Activated CD4-positive, alpha-beta T cell treated with anti-CD3 and anti-CD28 coated beads, Interleukin-2, amount 10 ng/mL, durations not matched to agents 7 days and 5 days (primary cell): ENCODE measurements at places on chromosomes 3 and 15. TPM values are rescaled to one million over a fixed set of nuclear protein-coding genes. Genes with fewer than 3 reads are reported as not detected.

DET1 gene
- total RNA-seq = 4.9 TPM

- no peak overlapping the region for H3K4me3 ChIP-seq
- peaks cover 23% of the 10 kb centered on the region for H3K27me3 ChIP-seq
- no peak for DNase-seq
- peaks cover 8% of the 10 kb centered on the region for H3K4me1 ChIP-seq
- H3K36me3 ChIP-seq = no peaks in the 10 kb centered on the region
These were observed 57.1 kb upstream of the CHRNA7 start for GRCh38 chr15:31973197-31973596.

LEKR1 gene
- total RNA-seq = 0.47 TPM

- H3K4me1 ChIP-seq = peaks cover 4% of the 10 kb centered on the region
- no peaks in the 10 kb centered on the region for H3K36me3 ChIP-seq
- peak within 1 kb of the TSS; percentile 54 for H3K4me3 ChIP-seq
- H3K27me3 ChIP-seq = peaks cover 64% of the 10 kb centered on the region
These were observed at the start of gene ITGB5 for GRCh38 chr3:124887177-124887931. TSS of gene ITGB5 (minus strand) at chr3:124887365. CDS start at chr3:124887000, 365 bp downstream.

GRCh38 chr3:45249391-45249790 lies 23.3 kb upstream of the TMEM158 start:
- no peak for DNase-seq
- H3K4me3 ChIP-seq = no peak overlapping the region
- H3K27ac ChIP-seq = no peak overlapping the region

GRCh38 chr3:111963424-111963823 lies 15.4 kb upstream of the ABHD10 start:
- H3K4me1 ChIP-seq = peaks cover 8% of the 10 kb centered on the region
- H3K27ac ChIP-seq = no peak overlapping the region
- no peak overlapping the region for H3K4me3 ChIP-seq
- DNase-seq = no peak
- no peaks in the 10 kb centered on the region for H3K27me3 ChIP-seq

GRCh38 chr3:142998439-142998838 lies 2.9 kb upstream of the U2SURP start:
- no peak overlapping the region for H3K27ac ChIP-seq
- peaks cover 4% of the 10 kb centered on the region for H3K36me3 ChIP-seq
- H3K27me3 ChIP-seq = peaks cover 9% of the 10 kb centered on the region

- H3K27me3 ChIP-seq = no peaks in the 10 kb centered on the region
- H3K27ac ChIP-seq = no peak overlapping the region
- H3K36me3 ChIP-seq = no peaks in the 10 kb centered on the region
- no peak overlapping the region for H3K4me3 ChIP-seq
- H3K4me1 ChIP-seq = no peaks in the 10 kb centered on the region
These were observed 804.6 kb downstream of the EPHA3 start for GRCh38 chr3:89912031-89912430.

- DNase-seq = no peak
- H3K27me3 ChIP-seq = peaks cover 7% of the 10 kb centered on the region
- peaks cover 31% of the 10 kb centered on the region for H3K4me1 ChIP-seq
- peaks cover 17% of the 10 kb centered on the region for H3K36me3 ChIP-seq
- peak overlapping the region; percentile 96 for H3K4me3 ChIP-seq
These were observed 272 bp upstream of the SRPRB start for GRCh38 chr3:133805384-133805701.

- H3K4me3 ChIP-seq = no peak overlapping the region
- no peak for DNase-seq
- H3K27me3 ChIP-seq = peaks cover 2% of the 10 kb centered on the region
- H3K36me3 ChIP-seq = no peaks in the 10 kb centered on the region
- H3K27ac ChIP-seq = no peak overlapping the region
These were observed 217.0 kb upstream of the LRIG1 start for GRCh38 chr3:66717806-66718205.

GRCh38 chr3:27293939-27294338 lies 75.2 kb downstream of the NEK10 start:
- H3K4me3 ChIP-seq = no peak overlapping the region
- DNase-seq = no peak
- no peaks in the 10 kb centered on the region for H3K36me3 ChIP-seq
- H3K27me3 ChIP-seq = no peaks in the 10 kb centered on the region
- H3K27ac ChIP-seq = no peak overlapping the region

FSTL1 gene
- 0.37 TPM for total RNA-seq

LRRIQ4 gene
- not detected for total RNA-seq

GRCh38 chr3:99172736-99173657 lies 271.5 kb upstream of the DCBLD2 start:
- peaks cover 2% of the 10 kb centered on the region for H3K27me3 ChIP-seq
- no peak overlapping the region for H3K27ac ChIP-seq
- DNase-seq = peak; percentile 56
- no peak overlapping the region for H3K4me3 ChIP-seq

DNA sequence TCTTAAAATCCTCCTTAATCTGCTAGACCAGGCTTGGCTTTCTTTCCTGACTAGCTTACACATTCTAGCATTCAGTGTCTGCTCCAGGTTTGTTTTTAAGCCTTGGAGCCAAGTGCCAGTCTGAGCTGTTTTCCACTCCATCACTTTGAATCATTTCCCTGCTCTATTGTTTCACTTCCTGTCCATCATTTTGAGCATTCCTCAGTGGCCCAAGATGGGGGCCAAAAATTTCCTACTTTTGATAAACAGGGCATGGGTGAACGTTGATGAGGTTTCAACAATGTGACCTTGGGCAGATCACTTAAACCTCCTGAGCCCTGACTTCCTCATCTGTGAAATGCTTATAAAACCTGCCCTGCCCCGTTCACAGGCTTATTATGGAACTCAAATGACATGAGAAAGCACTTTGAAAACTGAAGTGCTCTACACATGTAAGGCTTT lies 4.4 kb downstream of the CYP19A1 start:
- DNase-seq = no peak
- H3K27ac ChIP-seq = no peak overlapping the region
- no peak overlapping the region for H3K4me3 ChIP-seq
- H3K36me3 ChIP-seq = no peaks in the 10 kb centered on the region

- H3K27me3 ChIP-seq = no peaks in the 10 kb centered on the region
- no peaks in the 10 kb centered on the region for H3K36me3 ChIP-seq
- DNase-seq = no peak
- H3K4me3 ChIP-seq = no peak overlapping the region
These were observed 88.8 kb upstream of the RARB start for GRCh38 chr3:25339225-25339624.

DNA sequence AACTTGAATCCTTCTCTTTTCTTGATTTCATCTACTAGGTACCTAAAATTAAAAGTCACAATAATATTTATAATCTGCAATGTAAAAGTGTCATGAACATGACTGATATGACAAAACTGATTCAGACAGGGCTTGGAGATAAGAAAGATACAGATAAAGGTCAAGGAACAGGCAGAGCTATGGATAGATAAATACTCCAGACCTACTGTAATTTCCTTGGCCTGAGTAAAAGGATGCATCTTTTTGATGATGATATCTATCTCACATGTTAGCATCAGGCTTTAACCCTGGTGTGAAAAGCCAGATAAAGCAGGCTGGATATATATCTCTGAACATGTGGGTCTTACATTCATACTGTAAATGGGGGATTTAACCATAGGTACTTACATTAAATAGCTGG lies 108.1 kb downstream of the GADL1 start:
- H3K4me1 ChIP-seq = peaks cover 3% of the 10 kb centered on the region
- no peak overlapping the region for H3K4me3 ChIP-seq
- no peak for DNase-seq
- H3K27ac ChIP-seq = no peak overlapping the region
- H3K36me3 ChIP-seq = no peaks in the 10 kb centered on the region
- peaks cover 7% of the 10 kb centered on the region for H3K27me3 ChIP-seq

GRCh38 chr3:49668414-49668797 lies 5.7 kb upstream of the APEH start:
- peaks cover 14% of the 10 kb centered on the region for H3K4me1 ChIP-seq
- no peak overlapping the region for H3K27ac ChIP-seq
- H3K27me3 ChIP-seq = no peaks in the 10 kb centered on the region
- H3K4me3 ChIP-seq = no peak overlapping the region
- DNase-seq = no peak

DNA sequence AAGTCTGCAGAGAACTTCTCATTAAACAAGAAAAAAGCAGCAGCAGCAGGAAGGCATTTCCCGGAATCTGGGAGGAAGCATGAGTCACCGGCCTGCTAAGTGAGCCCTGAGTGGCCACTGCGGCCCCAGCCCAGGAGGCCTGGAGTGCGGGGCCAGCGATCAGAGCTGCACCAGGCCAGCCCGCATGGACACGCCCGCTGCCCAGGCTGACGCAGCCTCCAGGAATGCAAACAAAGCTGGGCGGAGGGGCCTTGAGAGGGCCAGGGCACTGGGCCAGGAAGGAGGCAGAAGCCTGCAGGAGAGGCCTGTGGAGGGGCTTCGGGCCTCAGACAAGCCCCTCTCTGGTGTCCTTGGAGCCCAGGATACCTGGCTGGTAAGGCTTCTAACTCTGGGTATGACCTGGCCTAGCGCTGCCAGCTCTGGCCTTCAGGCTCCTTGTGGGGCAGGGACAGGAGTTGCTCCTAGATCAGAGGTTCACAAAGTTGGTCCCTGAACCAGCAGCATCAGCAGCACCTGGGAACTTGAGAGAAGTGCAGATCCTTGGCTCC lies 101.2 kb downstream of the SMAD6 start:
- no peak overlapping the region for H3K27ac ChIP-seq
- H3K27me3 ChIP-seq = peaks cover 5% of the 10 kb centered on the region
- H3K4me1 ChIP-seq = no peaks in the 10 kb centered on the region
- no peaks in the 10 kb centered on the region for H3K36me3 ChIP-seq
- no peak for DNase-seq
- H3K4me3 ChIP-seq = no peak overlapping the region

DNA sequence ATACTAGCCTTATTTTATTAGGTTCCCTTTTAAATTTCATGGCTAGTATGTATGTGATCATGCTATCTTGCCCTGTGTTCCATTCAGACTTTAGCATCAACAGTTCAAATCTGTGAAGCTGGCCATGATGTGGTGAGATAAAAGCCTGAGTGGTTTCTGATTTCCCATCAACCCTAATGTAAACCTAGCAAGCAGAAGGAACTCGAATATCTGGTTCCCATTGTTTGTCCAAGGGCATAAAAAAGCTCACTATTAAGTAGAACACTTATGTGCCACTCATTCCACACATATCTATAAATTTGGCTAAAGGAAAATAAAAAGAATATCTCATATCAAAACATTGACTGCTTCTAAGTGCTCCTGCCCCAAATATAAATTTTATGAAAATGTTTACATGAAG lies 311.7 kb downstream of the CADM2 start:
- no peak overlapping the region for H3K27ac ChIP-seq
- no peak for DNase-seq
- no peaks in the 10 kb centered on the region for H3K27me3 ChIP-seq
- no peak overlapping the region for H3K4me3 ChIP-seq

DNA sequence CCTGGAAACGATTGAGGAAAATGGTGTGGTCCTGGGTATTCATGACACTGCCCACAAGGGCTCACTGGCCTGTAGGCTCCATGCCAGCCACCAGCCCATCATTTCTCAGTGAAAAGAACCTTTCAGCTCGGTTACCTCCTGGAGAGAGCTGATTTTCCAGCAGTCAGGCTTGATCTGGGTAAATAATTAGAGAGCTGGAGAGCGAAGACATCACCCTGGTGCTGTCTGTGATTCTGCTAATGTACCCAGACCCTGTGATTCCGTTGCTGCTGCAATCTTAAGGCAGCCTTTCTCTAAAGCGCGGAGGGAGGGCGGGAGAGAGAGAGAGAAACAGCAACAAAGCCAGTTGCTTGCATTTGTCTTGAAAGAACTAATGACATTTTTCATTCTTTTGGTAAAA lies 221.9 kb upstream of the TOPAZ1 start:
- peaks cover 56% of the 10 kb centered on the region for H3K27me3 ChIP-seq
- H3K4me1 ChIP-seq = peaks cover 28% of the 10 kb centered on the region
- DNase-seq = no peak
- H3K4me3 ChIP-seq = no peak overlapping the region
- no peak overlapping the region for H3K27ac ChIP-seq

DNA sequence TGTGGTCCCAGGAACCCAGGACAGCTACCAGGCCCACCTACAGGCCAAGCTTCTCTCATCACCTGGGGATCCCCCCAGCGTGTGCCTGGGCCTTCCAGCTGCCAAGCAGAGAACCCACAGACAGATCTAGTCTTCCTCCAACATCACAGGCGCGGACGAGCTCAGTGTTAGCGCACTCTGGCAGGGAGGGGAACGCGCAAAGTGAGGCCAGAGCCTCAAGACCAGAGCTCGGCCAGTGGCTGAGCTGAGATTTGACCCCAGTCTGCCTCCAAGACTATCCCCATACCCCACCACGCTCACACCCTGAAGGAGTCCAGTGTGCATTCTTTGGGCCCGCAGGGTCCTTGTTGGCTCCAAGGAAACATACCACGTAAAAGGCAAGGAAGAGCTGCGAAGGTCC lies 5.1 kb downstream of the MFGE8 start:
- H3K4me1 ChIP-seq = peaks cover 42% of the 10 kb centered on the region
- peak overlapping the region; percentile 39 for H3K27ac ChIP-seq
- no peak overlapping the region for H3K4me3 ChIP-seq
- H3K36me3 ChIP-seq = peaks cover 29% of the 10 kb centered on the region
- H3K27me3 ChIP-seq = no peaks in the 10 kb centered on the region

- H3K4me3 ChIP-seq = no peak overlapping the region
- no peak for DNase-seq
- H3K4me1 ChIP-seq = no peaks in the 10 kb centered on the region
- no peaks in the 10 kb centered on the region for H3K36me3 ChIP-seq
These were observed 12.9 kb upstream of the DCBLD2 start for GRCh38 chr3:98914210-98915080.

DNA sequence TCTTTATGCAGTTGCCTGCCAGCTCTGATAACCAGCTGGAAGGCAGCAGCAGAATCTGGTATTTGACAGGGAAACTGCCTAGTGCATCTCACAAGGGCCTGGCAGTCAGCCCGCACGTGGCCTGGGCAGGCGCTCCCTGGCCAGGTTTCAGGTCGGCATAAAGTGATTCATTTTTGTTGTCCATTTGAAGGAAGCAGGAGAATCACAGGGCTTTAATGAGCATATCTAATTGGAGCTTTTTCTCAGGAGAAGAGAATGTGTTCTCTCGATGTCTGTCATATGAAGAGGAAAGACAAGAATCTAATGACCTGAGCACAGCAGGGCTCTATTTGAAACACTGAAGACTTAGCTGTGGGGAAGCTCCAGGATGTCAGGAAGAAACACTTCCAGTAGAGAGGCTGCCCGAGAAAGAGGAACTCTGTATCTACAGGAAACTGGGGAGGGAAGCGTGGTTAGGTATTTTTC lies 98.8 kb upstream of the MB21D2 start:
- DNase-seq = no peak
- H3K27me3 ChIP-seq = peaks cover 5% of the 10 kb centered on the region
- H3K27ac ChIP-seq = no peak overlapping the region
- no peaks in the 10 kb centered on the region for H3K4me1 ChIP-seq

GRCh38 chr15:81346611-81347010 lies 22.7 kb upstream of the STARD5 start:
- no peak for DNase-seq
- no peak overlapping the region for H3K4me3 ChIP-seq
- H3K36me3 ChIP-seq = no peaks in the 10 kb centered on the region
- H3K27ac ChIP-seq = no peak overlapping the region

ZNF717 gene
- total RNA-seq = 12.5 TPM

GRCh38 chr15:44066211-44066827 lies 128.8 kb downstream of the FRMD5 start:
- no peak overlapping the region for H3K4me3 ChIP-seq
- no peaks in the 10 kb centered on the region for H3K4me1 ChIP-seq
- peak; percentile 78 for DNase-seq
- H3K27ac ChIP-seq = no peak overlapping the region
- H3K27me3 ChIP-seq = peaks cover 45% of the 10 kb centered on the region

- no peaks in the 10 kb centered on the region for H3K27me3 ChIP-seq
- DNase-seq = no peak
- H3K36me3 ChIP-seq = peaks cover 53% of the 10 kb centered on the region
- no peak overlapping the region for H3K27ac ChIP-seq
These were observed 7.3 kb downstream of the MTMR10 start for GRCh38 chr15:30984118-30984517.

- no peaks in the 10 kb centered on the region for H3K4me1 ChIP-seq
- no peak overlapping the region for H3K27ac ChIP-seq
- no peak for DNase-seq
- H3K4me3 ChIP-seq = no peak overlapping the region
- H3K27me3 ChIP-seq = no peaks in the 10 kb centered on the region
These were observed 479.8 kb downstream of the NAALADL2 start for GRCh38 chr3:175338775-175339535.
